Thymus (tissue), 14 donors: ENCODE measurements at places on chromosomes 6 and 20. TPM values are rescaled to one million over a fixed set of nuclear protein-coding genes. Genes with fewer than 3 reads are reported as not detected.

The BEND3 gene
- 1.7 TPM for polyA plus RNA-seq

The HIVEP2 gene
- 11.6 TPM for polyA plus RNA-seq

The SGK2 gene
- 1.2 TPM for polyA plus RNA-seq

The NOTCH4 gene
- polyA plus RNA-seq, result 32.7 TPM

The EBF4 gene
- 9.9 TPM for polyA plus RNA-seq

The ULBP2 gene
- polyA plus RNA-seq, result 2.3 TPM

The SLC17A2 gene
- polyA plus RNA-seq, result 0.07 TPM

The IPCEF1 gene
- 6.5 TPM for polyA plus RNA-seq

The APOM gene
- 9.1 TPM for polyA plus RNA-seq
